NCI-H187 treated with DMSO at 0.1 percent for 48 hours (cell line): ENCODE measurements at places on chromosomes 16 and 17.

DNA sequence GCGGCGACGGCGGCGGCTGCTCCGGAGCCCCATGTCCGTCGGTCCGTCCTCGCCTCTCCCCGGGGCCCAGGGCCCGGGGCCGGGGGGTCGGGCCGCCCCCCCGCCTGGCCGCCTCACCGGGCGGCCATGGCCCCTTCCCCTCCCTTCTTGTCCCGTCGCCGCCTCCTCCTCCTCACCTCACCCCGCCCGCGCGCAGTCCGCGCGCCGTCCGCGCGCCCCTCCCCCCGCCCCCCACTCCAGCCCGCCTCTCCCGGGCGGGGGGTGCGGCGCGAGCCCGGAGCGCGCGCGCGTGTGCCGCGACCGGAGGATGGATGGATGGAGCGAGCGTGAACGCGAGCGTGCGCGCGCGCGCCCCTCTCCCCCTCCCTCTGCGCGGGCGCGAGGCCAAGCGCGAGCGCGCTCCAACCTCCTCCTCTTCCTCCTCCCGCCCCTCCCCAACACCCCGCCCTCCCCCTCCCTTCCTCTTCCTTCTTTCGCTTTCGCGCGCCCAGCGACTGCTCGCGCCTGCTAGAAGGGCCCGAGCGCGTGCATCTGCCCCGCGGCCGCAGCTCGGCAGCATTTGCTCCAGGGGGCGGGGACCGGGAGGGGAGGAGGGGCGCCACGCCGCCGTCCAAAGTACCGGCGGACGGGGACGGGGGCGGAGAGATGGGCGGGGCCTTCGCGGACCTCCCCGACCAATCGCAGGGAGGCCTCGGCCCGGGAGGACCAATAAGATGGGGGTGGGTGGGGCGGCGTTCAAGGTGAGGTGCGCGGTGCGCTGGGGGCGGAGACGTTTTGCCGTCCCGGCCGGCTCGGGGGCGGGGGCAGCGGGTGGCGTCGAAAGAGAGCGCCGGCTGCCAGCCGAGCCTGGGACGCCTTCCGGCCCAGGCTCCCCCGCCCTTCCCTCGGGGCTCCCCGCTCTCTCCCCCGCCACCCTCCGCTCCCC, at the start of gene ATXN7L3:
Gene ATXN7L3 (minus strand): TSS at position 332 of the 925 bp plus-strand sequence. CDS start 1,814 bp downstream, outside the sequence.
- peak; percentile 75 for DNase-seq

DNA sequence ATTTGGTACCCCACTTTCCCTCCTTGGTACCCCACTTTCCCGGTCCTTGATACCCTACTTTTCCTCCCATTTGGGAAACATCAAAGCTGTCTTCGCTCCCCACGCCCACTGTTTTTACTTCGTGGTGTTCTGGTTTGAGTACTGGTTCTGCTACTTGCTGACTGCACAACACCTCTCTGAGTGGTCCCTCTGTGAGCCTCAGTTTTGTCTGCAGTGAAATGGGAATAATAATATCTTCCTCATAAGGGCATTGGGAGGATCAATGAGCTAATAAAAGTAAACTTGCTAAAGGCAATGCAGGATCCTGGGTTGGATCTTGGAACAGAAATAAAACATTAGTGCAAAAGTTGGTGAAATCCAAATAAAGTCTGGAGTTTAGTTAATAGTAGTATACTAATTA, 70.0 kb upstream of the CLEC18A start:
- no peak for DNase-seq

DNA sequence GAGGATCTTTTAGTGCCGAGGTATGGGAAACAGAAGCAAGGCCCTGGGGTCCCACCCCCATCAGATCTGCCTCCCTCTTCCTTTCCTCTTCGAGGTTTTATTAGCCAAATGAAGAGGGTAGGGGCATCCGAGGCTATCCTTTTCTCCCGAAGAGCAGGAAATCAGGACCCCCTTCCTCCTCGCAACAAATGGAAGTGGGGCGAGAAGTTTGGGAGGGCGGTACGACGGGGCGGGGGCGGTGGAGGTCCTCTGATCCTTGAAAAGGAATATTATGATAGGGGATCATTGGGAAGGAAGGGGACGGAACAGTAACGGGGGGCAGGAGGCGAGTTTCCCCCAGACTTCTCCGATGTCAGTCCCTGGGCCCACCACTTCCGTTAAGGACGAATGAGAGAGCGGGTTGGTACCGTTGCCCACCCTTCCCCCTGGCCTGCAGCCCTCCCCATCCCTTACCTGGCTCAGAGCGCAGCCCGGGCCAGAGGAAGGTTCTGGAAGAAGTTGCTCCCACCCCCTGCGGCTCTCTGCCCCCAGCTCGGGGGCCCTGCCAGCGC, 309 bp downstream of the FOXJ1 start:
- no peak for DNase-seq

- no peak for DNase-seq
Measured at GRCh38 chr17:72872396-72872795, 220.1 kb downstream of the SLC39A11 start.

DNA sequence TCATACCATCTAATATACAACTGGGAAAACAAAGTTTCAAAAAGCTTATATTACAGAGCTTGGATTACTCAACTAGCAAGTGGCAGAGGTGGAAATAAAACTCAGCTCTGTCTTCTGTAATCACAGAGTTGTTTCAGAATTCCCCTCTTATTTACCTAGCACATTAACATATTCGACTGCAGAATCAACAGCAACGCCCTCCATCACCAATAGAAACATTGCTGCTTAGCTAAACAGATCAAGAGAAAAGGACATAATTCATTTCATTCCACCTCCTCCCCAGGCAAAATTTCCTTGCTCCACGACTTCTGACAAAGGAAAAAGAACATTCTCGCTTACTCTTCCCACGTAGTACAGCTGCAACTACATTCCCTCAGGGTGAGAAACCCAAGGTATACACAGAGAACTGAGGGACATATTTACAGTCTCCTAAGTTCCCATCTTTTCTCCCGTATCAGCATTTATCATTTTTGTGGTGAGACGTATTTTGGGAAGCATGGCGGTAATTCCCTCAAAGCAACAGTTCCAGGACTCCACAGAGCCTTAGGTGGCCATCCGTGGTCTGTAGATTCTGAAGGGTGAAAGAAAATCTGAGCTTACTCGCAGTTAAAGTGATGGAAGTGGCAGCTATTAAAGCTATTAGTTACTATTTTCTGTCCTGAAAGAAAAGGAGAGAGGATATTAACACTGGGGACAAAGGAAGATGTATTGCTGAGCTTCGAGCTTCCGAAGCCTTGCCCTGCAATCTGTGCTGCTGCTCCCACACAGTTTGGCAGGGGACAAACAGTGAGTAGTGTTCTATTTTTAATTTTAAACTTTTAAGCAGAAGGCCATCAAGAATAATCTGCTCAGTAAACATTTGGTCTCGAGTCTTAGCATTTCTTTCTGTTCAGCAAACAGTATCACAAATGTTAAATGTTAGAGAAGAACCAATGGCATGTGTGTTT, 1296.2 kb downstream of the CDH8 start:
- no peak for DNase-seq

- DNase-seq = no peak
Measured at GRCh38 chr17:37107406-37108083, 158.8 kb downstream of the AATF start.

DNA sequence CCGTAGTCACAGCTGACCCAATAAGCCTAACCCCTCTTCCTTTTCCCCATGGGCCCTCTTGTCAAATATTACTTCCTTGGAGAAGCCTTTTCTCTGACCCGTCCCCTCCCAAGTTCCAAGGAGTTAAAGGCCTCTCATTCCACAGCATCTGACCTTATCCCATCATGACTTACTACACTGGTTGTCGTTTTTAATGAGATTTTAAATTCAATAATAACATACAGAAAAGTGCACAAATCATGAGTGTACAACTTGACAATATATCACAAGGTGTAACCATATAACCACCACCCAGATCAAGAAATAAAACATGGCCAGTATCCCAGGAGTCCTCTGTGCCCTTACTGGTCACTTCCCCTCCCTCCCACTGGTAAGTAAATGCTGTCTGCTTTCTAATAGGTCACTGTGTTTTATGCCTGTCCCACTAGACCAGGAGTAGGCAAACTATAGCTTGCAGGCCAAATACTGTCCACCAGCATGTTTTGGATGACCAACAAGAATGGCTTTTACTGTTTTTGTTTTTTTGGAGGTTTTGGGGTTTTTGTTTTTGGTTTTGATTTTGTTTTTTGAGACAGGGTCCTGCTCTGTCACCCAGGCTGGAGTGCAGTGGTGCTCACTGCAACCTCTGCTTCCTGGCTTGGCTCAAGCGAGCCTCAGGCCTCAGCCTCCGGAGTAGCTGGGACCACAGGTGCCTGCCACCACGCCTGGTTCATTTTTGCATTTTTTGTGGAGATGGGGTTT, 1.2 kb upstream of the FDXR start:
- DNase-seq = no peak

DNA sequence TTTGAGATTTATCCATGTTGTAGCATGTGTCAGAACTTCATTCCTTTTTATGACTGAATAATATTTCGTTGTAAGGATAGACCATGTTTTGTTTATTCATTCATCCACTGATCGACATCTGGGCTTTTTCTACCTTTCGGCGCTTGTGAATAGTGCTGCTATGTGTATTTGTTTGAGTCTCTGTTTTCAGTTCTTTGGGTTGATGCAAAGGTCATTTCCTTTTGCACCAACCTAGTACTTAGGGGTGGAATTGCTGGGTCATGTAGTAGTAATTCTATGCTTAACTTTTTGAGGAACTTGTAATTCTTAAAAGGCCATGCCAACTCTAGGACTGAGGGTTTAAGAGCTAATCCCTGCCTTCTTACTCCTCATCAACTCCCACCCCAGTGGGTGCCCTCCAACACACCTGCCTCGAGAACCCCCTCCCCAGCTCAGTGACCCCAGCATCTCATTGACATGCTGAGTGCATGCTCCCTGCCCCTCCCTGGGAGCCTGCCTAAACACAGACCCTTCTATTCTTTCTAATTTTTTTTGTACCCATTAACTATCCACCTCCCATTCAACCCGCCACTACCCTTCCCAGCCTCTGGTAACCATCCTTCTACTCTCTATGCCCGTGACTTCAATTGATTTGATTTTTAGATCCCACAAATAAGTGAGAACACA, 51.2 kb downstream of the ABAT start:
- no peak for DNase-seq

DNA sequence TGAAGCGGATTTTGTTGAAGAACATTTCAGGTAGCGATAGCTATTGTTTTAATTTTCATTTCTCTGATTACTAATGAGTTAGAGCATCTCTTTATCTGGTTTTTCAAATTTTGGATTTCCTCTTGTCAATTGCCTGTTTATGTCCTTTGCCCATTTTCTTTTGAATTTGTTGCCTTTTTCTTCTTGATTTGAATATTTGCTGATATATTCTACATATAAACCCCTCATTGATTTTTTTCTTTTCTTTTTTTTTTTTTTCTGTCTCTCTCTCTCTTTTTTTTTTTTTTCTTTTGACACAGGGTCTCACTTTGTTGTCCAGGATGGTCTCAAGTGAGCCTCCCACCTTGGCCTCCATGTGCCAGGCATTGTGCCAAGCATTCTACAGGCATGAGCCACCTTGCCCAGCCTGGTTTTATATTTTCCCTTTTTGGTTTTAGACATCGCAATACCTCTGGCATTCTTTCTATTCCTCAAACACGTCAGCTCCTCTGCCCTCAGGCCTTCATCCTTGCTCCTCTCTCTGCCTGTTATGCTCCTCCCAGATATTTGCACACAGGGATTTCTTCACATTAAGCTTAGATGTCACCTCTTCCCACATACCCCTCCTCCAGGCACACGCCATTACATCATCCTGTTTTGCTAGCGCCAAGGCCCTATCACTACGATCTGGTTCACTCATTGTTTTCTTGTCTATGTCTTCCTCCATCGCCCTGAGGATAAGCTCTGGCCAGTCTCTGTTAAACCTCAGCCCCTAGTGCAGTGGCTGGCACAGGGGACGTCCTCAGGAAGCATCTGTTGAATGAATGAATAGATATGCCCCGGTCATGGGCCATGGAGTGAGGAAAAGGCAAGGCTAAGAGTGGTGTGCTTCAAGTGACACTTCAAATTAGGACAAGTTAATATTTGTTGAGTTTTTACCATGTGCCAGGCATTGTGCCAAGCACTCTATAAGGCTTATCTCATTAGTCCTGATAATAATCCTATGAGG, 8.6 kb downstream of the SARM1 start:
- no peak for DNase-seq

DNA sequence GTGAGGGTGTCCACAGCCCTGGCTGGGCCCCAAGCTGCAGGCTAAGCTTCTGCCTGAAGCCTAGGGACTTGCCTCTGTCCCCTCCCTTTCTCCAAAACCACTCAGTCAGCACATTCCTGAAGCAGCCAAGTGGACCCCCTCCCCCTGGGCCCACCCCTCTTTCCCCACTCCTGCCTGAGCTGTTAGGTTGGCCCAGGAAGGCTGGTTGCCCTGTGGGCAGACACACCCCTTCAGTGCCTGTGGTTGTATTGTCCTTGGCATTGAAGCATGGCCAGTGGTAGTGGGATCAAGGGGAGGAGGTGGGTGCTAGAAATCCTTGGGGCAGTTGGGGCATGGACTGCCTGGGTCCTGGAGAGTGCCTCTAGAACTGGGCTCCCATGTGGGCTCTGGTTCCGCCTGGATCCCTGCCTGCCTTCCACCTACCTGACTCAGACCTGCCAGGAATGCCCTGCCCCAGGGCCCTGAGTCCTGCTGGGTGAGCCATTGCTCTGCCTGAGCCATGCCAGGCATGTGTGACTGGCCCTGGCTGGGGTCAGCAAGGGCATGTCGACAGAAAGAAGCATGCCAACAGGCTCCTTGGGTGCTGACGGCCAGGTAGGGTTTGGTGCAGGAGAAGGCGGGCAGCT, 2.1 kb downstream of the TRAF4 start:
- DNase-seq = no peak

- DNase-seq = no peak
Measured at GRCh38 chr17:79992649-79993389, 42.9 kb downstream of the TBC1D16 start.

DNA sequence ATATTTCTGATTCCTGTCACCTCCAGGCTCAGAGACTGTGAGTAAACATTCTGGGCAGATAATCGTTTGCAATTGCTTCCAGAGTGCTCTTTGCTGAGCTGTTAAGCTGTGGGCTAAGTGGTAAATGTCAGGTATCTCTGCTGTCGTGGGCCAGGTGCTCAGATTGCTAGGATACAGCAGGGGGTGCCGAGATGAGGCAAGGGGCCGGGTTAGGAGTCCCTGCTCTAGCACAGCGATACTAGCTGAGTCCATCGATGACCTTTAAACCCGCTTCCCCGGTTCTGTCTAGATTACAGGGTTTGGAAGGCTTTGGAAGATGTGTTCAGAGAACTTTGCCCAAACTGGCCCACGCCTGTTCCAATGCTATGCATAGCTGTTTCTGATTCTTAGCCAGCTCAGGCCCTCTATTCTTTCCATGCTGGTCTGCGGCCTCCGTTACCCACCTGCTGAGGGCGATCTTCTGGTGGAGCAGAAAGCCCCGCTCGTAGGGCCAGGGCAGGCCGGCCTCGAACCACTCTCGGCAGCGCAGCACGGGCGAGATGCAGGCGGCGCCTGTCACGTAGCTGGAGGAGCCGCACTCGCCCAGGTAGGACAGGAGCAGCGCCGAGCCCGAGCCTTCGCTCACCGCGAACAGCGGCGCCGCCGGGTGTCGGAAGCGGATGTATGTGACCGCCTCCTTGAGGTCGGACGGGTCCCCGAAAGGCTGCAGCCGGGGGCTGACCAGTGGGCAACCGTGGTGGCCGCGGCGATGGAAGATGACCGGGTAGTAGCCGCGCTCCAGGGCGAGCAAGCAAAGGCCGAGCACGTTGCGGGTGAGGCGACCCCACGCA, 979 bp downstream of the ABHD15 start:
- peak; percentile 82 for DNase-seq

- DNase-seq = no peak
Measured at GRCh38 chr16:72443809-72444208, 271.9 kb upstream of the PMFBP1 start.

GRCh38 chr16:11985250-11985649, 8.7 kb downstream of the SNX29 start:
- no peak for DNase-seq

GRCh38 chr17:31320791-31321190, 631 bp downstream of the EVI2A start:
- no peak for DNase-seq

- peak; percentile 16 for DNase-seq
Measured at GRCh38 chr16:65745-66144, 6.7 kb downstream of the RHBDF1 start.
